ENCODE measurements at places on chromosomes 13 and 19. TPM values are rescaled to one million over a fixed set of nuclear protein-coding genes. Genes with fewer than 3 reads are reported as not detected.
A peak's percentile ranks its signal among the peaks of the same experiment; 100 is the strongest.

GRCh38 chr13:110509478-110509926 lies 52.0 kb downstream of the RAB20 start:
- H3K4me3 ChIP-seq = peak overlapping the region; percentile 16
- H3K36me3 ChIP-seq = no peaks in the 10 kb centered on the region
- no peak overlapping the region for H3K27ac ChIP-seq
- peaks cover 10% of the 10 kb centered on the region for H3K4me1 ChIP-seq
- no peak for DNase-seq
- no peaks in the 10 kb centered on the region for H3K27me3 ChIP-seq

GRCh38 chr19:36488846-36489117 lies 579 bp downstream of the ZNF566 start:
- H3K36me3 ChIP-seq = no peaks in the 10 kb centered on the region
- H3K27ac ChIP-seq = peak overlapping the region; percentile 92
- DNase-seq = no peak
- H3K4me1 ChIP-seq = peaks cover 37% of the 10 kb centered on the region

DNA sequence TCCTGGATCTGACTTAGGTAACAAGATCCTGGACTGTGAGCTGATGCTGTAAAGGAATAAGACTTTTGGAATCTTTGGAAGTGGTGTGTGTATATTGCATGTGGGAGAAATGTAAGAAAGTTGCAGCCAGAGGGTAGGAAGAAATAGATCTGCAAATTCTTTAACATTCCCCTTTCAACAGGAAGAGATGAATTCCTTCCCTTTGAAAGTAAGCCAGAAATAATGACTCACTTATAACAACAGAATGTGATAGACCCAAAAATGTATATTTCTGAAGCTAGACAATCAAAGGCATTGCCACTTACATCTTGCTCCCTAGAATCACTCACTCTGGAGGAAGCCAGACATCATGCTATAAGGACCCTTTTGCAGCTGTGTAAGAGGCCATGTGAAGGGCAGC lies 9.8 kb upstream of the SIAH3 start:
- H3K27ac ChIP-seq = no peak overlapping the region
- H3K4me1 ChIP-seq = no peaks in the 10 kb centered on the region
- no peak overlapping the region for H3K4me3 ChIP-seq
- H3K36me3 ChIP-seq = no peaks in the 10 kb centered on the region
- no peak for DNase-seq
- H3K27me3 ChIP-seq = peaks cover 29% of the 10 kb centered on the region

DNA sequence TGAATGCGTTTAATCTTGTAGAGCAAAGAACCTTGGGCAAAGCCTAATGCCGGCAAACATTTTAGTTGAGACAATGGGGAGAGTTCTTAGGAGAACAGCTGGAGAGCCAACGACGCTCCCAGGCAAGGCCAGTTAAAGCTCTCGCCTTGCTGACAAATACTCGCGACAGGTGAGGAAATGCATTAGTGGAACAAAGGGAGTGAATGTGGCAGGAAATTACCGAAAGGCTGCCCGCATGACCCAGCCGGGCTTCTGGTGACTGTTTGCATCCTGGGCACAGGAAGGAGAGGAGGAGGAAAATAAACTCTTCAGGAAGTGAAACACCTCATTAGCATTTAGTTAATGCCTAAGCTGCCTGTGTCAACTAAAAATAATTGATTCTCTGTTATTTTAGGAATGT lies 74.6 kb downstream of the SHISA2 start:
- DNase-seq = no peak
- no peak overlapping the region for H3K4me3 ChIP-seq
- H3K36me3 ChIP-seq = no peaks in the 10 kb centered on the region
- H3K27me3 ChIP-seq = peaks cover 37% of the 10 kb centered on the region
- H3K27ac ChIP-seq = peak overlapping the region; percentile 77
- H3K4me1 ChIP-seq = no peaks in the 10 kb centered on the region

- peak overlapping the region; percentile 87 for H3K4me3 ChIP-seq
- peaks cover 35% of the 10 kb centered on the region for H3K27me3 ChIP-seq
- DNase-seq = peak; percentile 3
- no peaks in the 10 kb centered on the region for H3K4me1 ChIP-seq
- peaks cover 5% of the 10 kb centered on the region for H3K36me3 ChIP-seq
Measured at GRCh38 chr19:33905937-33906577, 109.4 kb downstream of the KCTD15 start.

DNA sequence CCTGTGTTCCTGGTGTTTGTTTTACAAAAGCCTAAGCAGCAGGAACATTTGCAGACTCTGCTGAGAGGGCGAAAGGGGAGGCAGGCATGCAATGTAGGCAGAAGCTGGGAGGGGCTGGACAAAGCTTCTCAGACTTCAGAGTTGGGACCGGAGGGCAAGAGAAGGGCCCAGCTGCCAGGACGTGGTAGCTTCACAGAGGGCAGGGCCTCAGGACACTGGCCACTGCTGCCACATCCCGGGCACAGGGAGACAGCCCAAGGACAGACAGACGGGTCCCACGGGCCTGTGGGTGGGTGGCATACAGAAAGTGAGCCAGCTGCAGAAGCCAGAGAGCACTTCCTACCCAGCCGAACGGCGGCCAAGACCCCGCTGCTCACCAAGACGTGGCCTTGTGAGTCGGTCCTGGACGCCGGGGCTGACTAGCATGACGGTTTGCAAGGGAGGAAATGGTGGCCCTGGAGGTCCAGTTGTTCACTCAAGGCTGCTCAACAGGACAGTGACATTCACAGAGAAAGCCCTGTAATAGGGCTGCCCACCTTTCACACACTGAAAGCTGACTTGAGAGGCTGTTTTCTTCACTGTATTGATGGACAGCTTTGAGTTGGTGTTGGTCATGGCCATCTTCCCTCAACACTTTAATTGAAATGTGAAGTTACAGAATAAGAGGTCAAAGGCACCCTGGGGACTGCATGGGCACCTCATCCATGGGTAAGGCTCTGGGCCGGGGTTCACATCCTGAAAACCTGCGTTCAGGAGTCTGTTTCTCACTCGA lies 23.7 kb upstream of the TFDP1 start:
- no peaks in the 10 kb centered on the region for H3K36me3 ChIP-seq
- H3K27me3 ChIP-seq = peaks cover 4% of the 10 kb centered on the region
- no peak for DNase-seq
- H3K4me1 ChIP-seq = peaks cover 17% of the 10 kb centered on the region
- no peak overlapping the region for H3K27ac ChIP-seq

- H3K4me1 ChIP-seq = peaks cover 36% of the 10 kb centered on the region
- H3K27ac ChIP-seq = no peak overlapping the region
- H3K36me3 ChIP-seq = no peaks in the 10 kb centered on the region
- peak; percentile 53 for DNase-seq
Measured at GRCh38 chr19:34430738-34431625, 2.8 kb downstream of the UBA2 start.

Gene LILRA2
- 9.2 TPM for polyA plus RNA-seq

Gene MEF2B
- 1.4 TPM for polyA plus RNA-seq

Gene LIN37
- polyA plus RNA-seq = 14.7 TPM

Gene TEX29
- polyA plus RNA-seq = not detected

Gene TNFRSF19
- polyA plus RNA-seq = not detected

Gene DLL3
- polyA plus RNA-seq = not detected

Gene OR7D2
- polyA plus RNA-seq = not detected

Gene STAP2
- not detected for polyA plus RNA-seq

Gene MEIOSIN
- not detected for polyA plus RNA-seq

Gene DCLK1
- polyA plus RNA-seq = not detected

Gene CRX
- polyA plus RNA-seq = not detected

All from naive B cell (primary cell).